ENCODE measurements at places on chromosomes 13 and 19.

- DNase-seq, result no peak
These were observed 1700.6 kb downstream of the PCDH9 start for GRCh38 chr13:65529541-65529940.

DNA sequence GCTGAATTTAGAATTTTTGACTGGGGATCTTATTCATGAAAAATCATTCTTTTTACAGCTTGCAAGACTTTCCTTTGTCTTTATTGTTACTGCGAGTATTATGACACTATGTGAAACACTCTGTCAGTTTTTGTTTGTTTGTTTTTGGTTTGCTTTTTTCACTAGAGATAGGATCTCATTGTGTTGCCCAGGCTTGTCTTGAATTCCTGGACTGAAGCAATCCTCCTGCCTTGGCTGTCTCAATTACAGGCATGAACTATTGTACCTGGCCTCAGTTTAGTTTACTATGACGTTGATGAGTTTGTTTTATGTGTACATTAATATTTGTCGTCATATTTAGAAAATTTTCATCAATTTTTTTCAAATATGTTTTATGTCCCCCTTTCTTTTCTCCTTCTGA lies 1030.0 kb upstream of the PRR20A start:
- DNase-seq, result no peak

- no peak for DNase-seq
These were observed 79.1 kb upstream of the GPR12 start for GRCh38 chr13:26839682-26840081.

- DNase-seq, result no peak
These were observed 212.8 kb downstream of the FGF9 start for GRCh38 chr13:21883713-21884112.

DNA sequence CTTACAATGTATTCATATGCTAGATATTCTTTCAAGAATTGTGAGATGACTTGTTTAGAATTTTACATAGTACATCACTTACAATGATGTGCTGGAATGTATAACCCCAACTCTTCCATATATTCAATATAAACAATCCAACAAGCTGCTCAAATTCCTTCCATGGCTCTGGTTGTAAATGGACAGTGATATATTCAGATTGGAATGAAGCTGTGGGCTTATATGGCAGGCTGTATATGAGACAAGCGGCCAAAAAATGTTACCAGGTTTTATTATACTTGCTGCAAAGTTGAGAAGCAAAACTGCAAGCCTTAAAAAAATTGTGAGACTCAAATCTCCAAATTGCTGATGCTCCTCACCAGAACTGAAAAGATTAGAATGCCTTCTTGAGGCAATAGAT lies 83.6 kb upstream of the KLF12 start:
- DNase-seq, result no peak

GRCh38 chr19:35557539-35558399 lies 5.7 kb downstream of the ATP4A start:
- DNase-seq, result no peak

GRCh38 chr13:30971575-30971974 lies 39.1 kb downstream of the TEX26 start:
- no peak for DNase-seq

DNA sequence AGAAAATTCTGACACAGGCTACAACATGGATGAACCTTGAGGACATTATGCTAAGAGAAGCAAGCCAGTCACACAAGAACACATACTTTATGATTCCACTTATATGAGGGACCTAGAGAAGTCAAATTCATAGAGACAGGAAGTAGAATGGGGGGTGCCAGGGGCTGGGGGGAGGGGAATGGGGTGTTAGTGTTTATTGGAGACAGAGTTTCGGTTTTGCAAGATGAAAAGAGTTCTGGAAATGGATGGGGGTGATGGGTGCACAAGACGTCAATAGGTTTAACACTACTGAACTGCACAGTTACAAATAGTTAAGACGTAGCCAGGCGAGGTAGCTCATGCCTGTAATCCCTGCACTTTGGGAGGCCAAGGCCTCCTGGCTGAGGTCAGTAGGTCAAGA lies 3.5 kb upstream of the ZNF787 start:
- DNase-seq, result no peak

GRCh38 chr19:16581145-16581970 lies 9.1 kb upstream of the SLC35E1 start:
- DNase-seq, result no peak

GRCh38 chr13:90253806-90254205 lies 1093.7 kb upstream of the MIR17HG start:
- DNase-seq, result no peak

DNA sequence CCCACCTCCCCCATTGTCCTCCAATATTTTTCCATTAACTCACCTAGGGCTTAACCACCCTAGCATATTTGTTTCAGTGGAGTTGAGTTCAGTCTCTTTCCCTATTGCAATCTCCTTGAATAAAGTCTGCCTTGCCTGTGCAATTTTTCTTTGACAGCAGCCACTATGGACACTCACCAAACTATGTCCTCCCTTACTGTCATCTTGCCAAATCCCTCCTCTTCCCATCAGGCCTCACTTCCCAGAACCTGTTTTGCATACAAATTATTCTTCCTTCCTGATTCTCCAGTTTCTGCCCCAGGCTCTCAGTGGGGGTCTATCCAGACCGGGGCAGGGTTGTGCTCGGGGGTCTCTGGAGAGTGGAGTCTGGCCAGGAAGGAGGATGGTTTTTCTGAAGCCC lies 2.2 kb upstream of the LYPD5 start:
- no peak for DNase-seq

DNA sequence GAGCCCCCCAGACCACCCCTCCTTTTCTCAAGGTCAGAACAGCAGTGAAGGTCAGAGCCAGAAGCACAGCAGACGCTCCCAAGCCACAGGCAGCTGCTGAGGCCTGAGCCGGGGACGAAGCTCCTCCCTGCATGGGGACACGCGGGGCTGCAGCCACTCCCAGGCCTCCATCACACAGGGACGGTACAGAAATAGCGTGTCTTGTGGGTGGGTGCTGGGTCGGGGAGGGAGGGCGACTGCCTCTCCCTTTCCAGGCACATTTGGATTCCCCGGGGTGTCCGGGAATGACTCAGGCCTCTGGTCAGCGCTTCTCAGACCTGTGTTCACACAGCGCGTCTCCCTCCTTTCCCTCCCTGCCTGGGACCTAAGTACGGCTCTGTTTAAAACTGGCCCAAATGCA lies 33.2 kb downstream of the RASA3 start:
- no peak for DNase-seq

GRCh38 chr13:57640607-57641006 lies 9.1 kb downstream of the PCDH17 start:
- no peak for DNase-seq

DNA sequence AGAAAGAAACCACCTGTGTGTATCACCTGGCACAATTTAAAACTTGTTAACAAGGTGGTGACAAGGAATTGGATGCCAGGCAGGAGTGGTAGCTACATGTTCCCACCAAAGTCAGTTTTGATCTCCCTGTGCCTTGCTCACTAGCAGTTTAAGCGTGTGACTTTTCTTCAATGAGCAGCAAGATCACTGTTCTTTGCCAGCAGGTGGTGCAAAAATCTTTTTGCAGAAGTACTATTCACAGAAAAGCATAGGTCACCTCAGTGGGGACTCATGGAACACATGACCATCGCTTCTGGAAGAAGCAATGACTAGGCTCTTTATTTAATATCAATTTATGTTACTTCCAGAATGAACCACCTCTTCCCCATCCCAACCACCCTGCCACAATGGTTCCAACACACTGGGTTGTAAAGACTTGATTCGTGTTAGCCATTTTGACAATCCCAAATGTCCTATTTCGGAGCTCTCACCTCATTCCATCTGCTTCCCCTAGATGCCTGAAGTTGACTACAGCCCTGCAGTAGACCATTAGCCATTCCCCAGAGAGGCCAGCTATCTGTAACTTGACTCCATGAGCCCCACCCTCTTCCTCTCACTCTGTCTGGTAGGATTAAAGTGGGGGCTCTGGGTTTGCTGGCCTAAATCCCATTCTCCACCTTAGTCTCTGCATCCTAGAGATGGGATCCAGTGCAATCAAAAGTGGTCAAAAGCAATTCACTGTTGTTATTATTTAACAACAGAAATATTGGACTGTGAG lies 59.1 kb upstream of the TNFRSF19 start:
- DNase-seq, result no peak

- DNase-seq, result no peak
These were observed 271.1 kb downstream of the KCNRG start for GRCh38 chr13:50286324-50286723.

- DNase-seq, result no peak
These were observed 535.2 kb downstream of the LIG4 start for GRCh38 chr13:107680115-107680514.

DNA sequence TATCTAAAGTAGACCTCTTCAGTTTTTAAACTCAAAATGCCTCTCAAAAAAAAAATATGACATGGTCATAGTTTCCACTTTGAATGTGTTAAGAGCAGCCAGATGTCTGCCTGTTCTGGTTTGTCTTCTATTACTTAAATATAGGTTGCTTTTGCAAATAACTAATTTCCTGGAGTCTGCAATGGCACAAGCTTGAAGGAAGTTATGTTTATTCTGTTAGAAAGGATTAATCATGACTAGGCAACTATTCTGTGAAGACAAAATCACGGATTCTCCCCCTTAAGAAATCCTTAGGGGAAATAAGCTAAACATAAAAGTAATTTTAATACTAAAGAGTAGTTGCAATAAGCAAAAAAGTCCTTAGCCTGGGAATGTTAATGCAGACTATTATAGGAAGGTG lies 26.3 kb downstream of the SKA3 start:
- no peak for DNase-seq

- DNase-seq, result no peak
These were observed 17.6 kb downstream of the RANBP3 start for GRCh38 chr19:5960005-5961001.

- DNase-seq, result no peak
These were observed 81.4 kb downstream of the ALOX5AP start for GRCh38 chr13:30816736-30817135.

- DNase-seq, result peak; percentile 40
These were observed 18.5 kb upstream of the POP4 start for GRCh38 chr19:29587518-29587986.

GRCh38 chr19:20787786-20788185 lies 11.7 kb downstream of the ZNF66 start:
- no peak for DNase-seq

- DNase-seq, result no peak
These were observed 4.2 kb upstream of the OR7A17 start for GRCh38 chr19:14889994-14890642.

GRCh38 chr13:75749407-75749806 lies 113.3 kb downstream of the LMO7 start:
- DNase-seq, result no peak

- no peak for DNase-seq
These were observed 10.4 kb downstream of the EPS8L1 start for GRCh38 chr19:55085923-55086715.

DNA sequence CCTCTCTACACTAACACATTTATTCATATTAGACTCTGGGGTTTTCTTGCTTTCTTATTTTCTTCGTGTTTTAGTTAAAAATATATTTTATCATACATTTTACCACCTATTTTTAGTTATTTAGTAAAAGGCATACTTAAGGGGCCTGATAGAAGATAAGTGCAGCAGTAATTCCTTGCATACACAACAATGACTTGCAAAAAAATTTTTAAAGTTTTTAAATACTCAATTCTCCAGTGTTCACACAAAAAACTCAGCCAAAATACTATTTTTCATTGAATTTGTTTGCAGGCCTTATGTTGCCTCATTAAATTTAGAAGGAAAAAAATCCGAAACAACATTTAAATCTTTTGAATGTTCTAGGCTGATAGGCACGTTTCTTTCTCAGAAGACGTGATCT lies 2431.7 kb downstream of the PCDH9 start:
- DNase-seq, result no peak

GRCh38 chr19:1173845-1174809 lies at the start of gene SBNO2:
Gene SBNO2, minus strand, starts transcription at chr19:1174268. Its CDS starts 19,992 bp downstream, at chr19:1154276.
- peak; percentile 83 for DNase-seq

- no peak for DNase-seq
These were observed 20.3 kb downstream of the CHST8 start for GRCh38 chr19:33641956-33642498.

GRCh38 chr13:30113551-30113950 lies 193.8 kb downstream of the KATNAL1 start:
- DNase-seq, result no peak

- no peak for DNase-seq
These were observed 8.6 kb downstream of the RPS9 start for GRCh38 chr19:54209058-54209810.

DNA sequence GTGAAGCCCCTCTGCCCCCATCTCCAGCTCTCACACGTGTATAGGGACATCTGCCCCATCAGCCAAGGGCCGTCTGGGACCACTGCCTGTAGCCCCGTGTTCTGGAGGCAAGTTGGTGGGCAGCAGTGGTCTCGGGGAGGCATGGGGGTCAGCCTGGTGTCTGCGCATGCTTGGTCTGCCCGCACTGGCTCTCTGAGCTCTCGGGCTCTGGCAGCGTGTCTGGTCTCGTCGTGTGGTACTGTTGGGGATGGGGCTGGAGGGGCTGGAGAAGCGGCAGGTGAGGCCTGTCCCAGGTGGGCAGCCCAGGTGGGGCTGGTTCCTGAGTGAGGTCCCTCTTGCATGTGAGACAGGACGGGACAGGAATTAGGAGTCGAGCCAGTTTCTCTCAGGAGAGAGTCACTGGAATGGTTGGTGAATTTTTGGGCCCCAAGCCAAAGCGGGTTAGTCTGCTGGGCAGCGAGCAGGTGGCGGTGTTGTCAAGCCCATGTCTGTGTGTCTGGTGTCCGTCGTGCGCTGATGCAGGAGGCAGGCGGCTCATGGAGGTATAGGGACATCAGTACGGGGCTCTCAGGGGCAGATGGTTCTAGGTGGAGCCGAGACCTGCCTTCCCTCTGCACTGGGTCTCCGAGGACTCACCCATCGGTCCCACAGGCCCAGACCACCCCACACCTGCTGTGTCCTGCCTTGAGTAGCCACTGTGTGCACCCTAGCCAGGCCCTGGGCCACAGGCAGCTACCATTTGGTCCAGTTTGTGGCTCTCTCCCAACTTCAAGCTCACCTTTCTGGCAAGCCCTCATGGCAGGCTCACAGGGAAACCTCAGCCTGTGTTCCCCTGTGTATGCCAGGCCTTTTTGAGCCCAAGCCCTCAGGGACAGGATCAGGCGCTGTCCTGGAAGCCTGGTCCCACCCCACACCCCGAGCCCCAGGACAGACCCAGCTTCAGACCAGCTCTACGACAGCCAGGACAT lies 18.2 kb downstream of the COMP start:
- DNase-seq, result no peak

GRCh38 chr13:110105136-110105535 lies 201.8 kb downstream of the COL4A1 start:
- DNase-seq, result no peak

DNA sequence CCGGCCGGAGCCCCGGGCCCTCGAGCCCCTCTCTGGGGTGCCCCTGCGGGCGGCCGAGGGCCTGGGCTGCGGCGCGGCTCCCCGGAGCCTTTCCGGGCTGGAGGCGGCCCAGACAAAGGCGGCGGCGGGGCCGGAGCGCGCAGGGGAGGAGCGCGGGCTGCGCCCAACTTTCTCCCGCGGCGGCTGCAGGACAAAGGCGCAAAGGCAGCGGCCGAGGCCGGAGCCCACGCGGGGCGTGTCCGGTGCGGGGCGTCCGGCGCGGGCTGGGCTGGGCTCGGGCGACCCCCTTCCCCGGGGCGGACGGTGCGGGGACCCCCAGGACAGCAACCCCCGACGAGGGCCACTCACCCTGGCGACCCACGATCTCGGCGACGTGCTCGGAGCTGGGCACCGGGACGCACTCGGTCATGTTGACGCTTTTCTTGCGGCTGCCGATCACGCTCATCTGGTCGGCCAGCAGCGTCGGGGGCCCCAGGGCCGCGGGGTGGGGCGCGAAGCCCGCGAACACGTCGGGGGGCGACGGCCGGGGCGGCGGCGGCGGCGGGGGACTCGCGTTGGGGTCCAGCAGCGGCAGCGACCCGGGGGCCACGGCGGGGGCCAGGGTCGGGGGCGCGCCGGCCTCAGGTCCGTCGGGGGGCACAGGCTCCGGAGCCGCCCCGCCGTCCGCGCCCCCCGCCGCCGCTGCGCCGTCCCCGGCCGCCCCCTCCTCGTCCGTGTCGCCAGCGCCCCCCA lies 843 bp downstream of the MEX3D start:
- no peak for DNase-seq

Measured in stimulated activated CD8-positive, alpha-beta memory T cell treated with anti-CD3 and anti-CD28 coated beads, Interleukin-2, amount 100 ng/mL, for 1 hour (primary cell).